Endodermal cell (in vitro differentiated cells): ENCODE measurements at places on chromosomes 5 and 9. TPM values are rescaled to one million over a fixed set of nuclear protein-coding genes. Genes with fewer than 3 reads are reported as not detected.

CYLC2 gene
- not detected in 3 replicates for total RNA-seq

DNA sequence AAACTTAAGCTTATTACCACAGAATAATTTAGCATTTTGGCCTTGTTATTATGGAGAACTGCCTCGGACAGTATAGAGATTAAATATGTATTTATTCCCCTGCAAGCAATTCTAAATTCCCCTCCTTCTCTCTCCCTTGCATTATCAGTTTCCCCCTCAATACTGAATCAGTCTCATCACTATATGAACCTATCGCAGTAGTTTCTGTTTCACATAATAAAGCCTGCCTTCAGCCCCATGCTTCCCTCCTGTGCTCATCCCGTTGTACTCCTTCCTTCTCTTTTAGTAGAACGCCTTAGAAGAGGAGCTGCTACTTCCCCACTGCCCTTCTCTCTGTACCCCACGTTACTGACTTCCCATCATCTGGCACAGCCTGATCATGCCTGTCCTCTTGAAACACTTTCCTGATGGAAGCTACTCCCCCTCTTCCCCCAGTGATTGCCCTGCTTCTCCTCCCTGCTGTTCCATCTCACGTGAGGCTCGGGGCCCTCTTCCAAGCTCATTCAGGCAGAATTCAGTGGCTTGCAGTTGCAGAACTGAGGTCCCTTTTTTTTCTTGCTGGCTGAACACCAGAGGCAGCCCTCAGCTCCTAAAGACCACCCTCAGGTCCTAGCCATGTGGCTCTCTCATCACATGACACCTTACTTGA lies 93.4 kb downstream of the PPIC start:
- DNase-seq = no peak
- H3K27me3 ChIP-seq = no peaks in the 10 kb centered on the region
- no peak overlapping the region for H3K4me3 ChIP-seq

- DNase-seq = no peak
- no peaks in the 10 kb centered on the region for H3K4me1 ChIP-seq
- no peaks in the 10 kb centered on the region for H3K27me3 ChIP-seq
- H3K4me3 ChIP-seq = no peak overlapping the region
- H3K27ac ChIP-seq = no peak overlapping the region
Observed at GRCh38 chr9:124348831-124349230, 66.4 kb downstream of the PSMB7 start.

C6 gene
- total RNA-seq = 0.38 TPM in 2 of 3 replicates, not detected in the other
